ENCODE measurements at places on chromosomes 6 and 20. TPM values are rescaled to one million over a fixed set of nuclear protein-coding genes. Genes with fewer than 3 reads are reported as not detected.

Gene C6orf163
- 2.6 TPM for total RNA-seq

Gene C6orf141
- 97.2 TPM for total RNA-seq

Gene MC3R
- not detected for total RNA-seq

Gene WASF1
- 81.1 TPM for total RNA-seq

Gene UBE2V1
- 143 TPM for total RNA-seq

Gene PAK5
- total RNA-seq, result 1.6 TPM

Gene GABBR1
- 37.4 TPM for total RNA-seq

Gene ITPR3
- 3.4 TPM for total RNA-seq

Gene PROCR
- total RNA-seq, result 4.6 TPM

Gene MYLIP
- 8.2 TPM for total RNA-seq

Gene CDH26
- total RNA-seq, result not detected

Gene PPP1R3G
- total RNA-seq, result 0.36 TPM

Gene UQCC2
- total RNA-seq, result 47.7 TPM

- peaks cover 16% of the 10 kb centered on the region for H3K4me1 ChIP-seq
- no peak overlapping the region for H3K4me3 ChIP-seq
- H3K36me3 ChIP-seq, result no peaks in the 10 kb centered on the region
- DNase-seq, result no peak
- H3K27me3 ChIP-seq, result no peaks in the 10 kb centered on the region
Measured at GRCh38 chr6:36760685-36761435, 63.2 kb downstream of the RAB44 start.

DNA sequence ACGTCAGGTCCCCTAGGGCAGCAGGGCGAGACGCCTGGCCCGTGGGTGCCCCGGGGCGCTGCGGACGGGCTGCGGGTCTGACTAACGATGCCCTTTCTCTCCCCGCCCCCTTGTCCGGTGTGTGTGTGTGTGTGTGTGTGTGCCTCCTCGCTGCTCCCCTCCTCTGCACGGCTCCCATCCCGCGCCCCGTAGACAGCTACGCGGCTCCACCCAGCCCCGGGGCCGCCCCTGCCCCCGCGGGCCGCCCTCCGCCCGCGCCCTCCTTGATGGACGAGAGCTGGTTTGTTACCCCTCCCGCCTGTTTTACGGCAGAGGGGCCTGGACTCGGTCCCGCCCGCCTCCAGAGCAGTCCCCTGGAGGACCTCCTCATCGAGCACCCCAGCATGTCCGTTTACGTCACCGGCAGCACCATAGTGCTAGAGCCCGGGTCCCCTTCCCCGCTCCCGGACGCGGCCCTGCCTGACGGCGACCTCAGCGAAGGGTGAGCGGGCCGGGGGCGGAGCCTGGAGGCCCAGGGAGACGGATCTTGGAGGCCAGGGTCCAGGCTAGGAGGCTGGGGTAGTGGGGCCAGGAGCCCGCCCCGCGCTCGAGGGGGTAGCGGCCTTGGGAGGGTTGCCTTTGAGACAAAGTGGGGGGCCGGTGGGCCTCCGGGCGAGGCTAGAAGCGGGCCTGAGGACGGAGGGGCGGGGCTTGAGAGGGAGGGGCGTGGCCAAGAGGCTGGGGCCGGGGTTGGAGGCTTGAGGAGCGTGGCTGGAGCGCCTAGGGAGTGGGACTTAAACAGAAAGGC, 5.1 kb downstream of the TP53INP2 start:
- H3K4me1 ChIP-seq, result no peaks in the 10 kb centered on the region
- H3K27me3 ChIP-seq, result peaks cover 75% of the 10 kb centered on the region
- H3K27ac ChIP-seq, result no peak overlapping the region
- peak overlapping the region; percentile 69 for H3K4me3 ChIP-seq
- H3K36me3 ChIP-seq, result no peaks in the 10 kb centered on the region
- peak; percentile 89 for DNase-seq

DNA sequence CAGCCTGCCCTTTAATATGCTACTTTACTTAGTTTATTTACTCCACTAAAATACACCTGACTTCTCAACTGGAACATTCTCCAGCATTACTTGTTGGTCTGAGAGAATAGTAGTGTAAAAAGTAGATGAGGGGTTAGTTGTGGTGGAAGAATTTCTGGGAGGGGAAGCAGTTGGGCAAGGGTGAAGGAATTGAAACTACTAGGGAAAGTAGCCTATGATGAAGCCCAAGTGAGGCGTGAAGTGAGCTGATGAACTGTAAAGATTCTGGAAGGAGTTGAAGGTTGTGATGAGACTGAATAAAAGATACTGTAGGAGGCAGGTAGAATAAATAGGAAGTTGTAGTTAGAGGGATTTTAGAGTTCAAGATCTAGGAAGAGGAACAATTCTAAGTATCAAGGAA, 72.5 kb downstream of the ITCH start:
- no peak overlapping the region for H3K4me3 ChIP-seq
- H3K27me3 ChIP-seq, result no peaks in the 10 kb centered on the region
- H3K4me1 ChIP-seq, result no peaks in the 10 kb centered on the region
- peaks cover 9% of the 10 kb centered on the region for H3K36me3 ChIP-seq

- no peaks in the 10 kb centered on the region for H3K4me1 ChIP-seq
- no peak overlapping the region for H3K27ac ChIP-seq
- H3K36me3 ChIP-seq, result no peaks in the 10 kb centered on the region
- H3K27me3 ChIP-seq, result no peaks in the 10 kb centered on the region
Measured at GRCh38 chr6:154605882-154606370, 95.4 kb upstream of the CNKSR3 start.

GRCh38 chr20:8293750-8294149, 161.7 kb downstream of the PLCB1 start:
- no peaks in the 10 kb centered on the region for H3K27me3 ChIP-seq
- DNase-seq, result no peak
- no peaks in the 10 kb centered on the region for H3K4me1 ChIP-seq
- H3K4me3 ChIP-seq, result no peak overlapping the region

- peaks cover 75% of the 10 kb centered on the region for H3K27me3 ChIP-seq
- no peak overlapping the region for H3K4me3 ChIP-seq
- H3K4me1 ChIP-seq, result peaks cover 30% of the 10 kb centered on the region
Measured at GRCh38 chr20:31969991-31970390, 2.0 kb downstream of the XKR7 start.

DNA sequence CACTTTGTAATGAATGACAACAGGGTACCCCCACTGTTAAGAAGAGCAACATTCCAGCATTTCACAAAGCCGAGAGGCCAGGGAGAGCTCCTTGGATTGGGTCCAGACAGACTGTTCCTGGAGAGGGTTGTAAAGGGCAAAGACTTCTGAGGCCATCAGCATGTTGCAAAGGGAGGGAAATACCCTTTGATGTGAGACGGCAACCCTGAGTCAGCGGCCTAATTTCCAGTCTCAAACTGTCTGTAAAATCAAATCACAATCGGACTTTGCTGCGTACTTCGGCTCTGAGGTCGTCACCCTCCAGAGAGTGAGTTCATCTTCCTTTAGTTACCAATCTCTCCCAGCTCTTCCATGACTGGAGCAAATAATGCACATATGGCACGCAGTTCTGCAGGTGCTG, 101.0 kb upstream of the DTNBP1 start:
- H3K4me3 ChIP-seq, result no peak overlapping the region
- no peaks in the 10 kb centered on the region for H3K4me1 ChIP-seq
- no peaks in the 10 kb centered on the region for H3K36me3 ChIP-seq
- H3K27me3 ChIP-seq, result no peaks in the 10 kb centered on the region
- no peak overlapping the region for H3K27ac ChIP-seq

GRCh38 chr20:58025233-58025632, 203.2 kb downstream of the ANKRD60 start:
- no peaks in the 10 kb centered on the region for H3K27me3 ChIP-seq
- H3K36me3 ChIP-seq, result no peaks in the 10 kb centered on the region
- DNase-seq, result no peak
- no peak overlapping the region for H3K4me3 ChIP-seq

DNA sequence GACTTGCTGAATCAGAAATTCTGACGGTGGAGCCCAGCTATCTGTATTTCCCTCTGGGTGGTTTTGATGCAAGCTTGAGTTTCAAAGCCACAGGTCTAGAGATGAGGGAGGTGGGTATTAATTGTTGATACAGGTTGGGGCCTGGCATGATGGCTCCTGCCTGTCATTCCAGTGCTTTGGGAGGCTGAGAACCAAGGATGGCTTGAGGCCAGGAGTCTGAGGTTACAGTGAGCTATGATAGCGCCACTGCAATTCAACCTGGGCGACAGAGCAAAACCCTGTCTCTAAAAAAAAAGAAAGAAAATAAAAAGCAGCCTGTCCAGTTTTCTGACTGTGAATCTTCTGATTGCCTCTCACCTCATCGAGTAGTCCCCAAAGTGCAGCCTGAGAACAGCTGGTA, 184.8 kb upstream of the SASH1 start:
- H3K4me1 ChIP-seq, result no peaks in the 10 kb centered on the region
- no peak for DNase-seq
- no peaks in the 10 kb centered on the region for H3K27me3 ChIP-seq
- no peaks in the 10 kb centered on the region for H3K36me3 ChIP-seq

DNA sequence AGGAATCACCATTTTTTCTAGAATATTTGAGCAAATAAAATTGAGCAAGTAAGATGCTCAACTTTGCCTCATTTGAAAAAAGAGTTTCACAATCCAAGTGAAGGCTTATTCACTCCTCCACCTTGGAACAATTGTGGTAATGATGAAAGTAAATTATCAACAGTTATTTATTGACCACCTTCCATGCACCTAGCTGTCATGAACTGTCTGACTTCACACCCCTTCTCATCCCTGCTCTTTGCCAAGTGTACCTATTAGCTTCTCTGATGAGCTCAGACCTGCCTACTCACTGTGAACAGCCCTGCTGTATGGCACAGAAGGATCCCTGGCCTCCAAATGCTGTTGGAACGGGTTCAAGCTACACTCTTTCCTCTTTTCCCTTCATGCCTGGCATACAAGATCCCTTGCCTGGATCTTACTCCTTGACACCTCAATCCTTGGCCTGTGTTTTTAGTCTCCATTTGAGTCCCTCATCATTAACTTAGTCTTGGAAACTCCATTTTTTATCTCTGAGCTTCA, 99.0 kb upstream of the PREP start:
- no peak for DNase-seq
- no peak overlapping the region for H3K27ac ChIP-seq
- H3K36me3 ChIP-seq, result no peaks in the 10 kb centered on the region
- H3K4me1 ChIP-seq, result no peaks in the 10 kb centered on the region
- H3K4me3 ChIP-seq, result no peak overlapping the region

GRCh38 chr6:149913085-149913484, 9.8 kb downstream of the RAET1G start:
- no peak for DNase-seq
- H3K4me3 ChIP-seq, result no peak overlapping the region
- H3K36me3 ChIP-seq, result no peaks in the 10 kb centered on the region
- peaks cover 41% of the 10 kb centered on the region for H3K27me3 ChIP-seq
- H3K4me1 ChIP-seq, result no peaks in the 10 kb centered on the region

DNA sequence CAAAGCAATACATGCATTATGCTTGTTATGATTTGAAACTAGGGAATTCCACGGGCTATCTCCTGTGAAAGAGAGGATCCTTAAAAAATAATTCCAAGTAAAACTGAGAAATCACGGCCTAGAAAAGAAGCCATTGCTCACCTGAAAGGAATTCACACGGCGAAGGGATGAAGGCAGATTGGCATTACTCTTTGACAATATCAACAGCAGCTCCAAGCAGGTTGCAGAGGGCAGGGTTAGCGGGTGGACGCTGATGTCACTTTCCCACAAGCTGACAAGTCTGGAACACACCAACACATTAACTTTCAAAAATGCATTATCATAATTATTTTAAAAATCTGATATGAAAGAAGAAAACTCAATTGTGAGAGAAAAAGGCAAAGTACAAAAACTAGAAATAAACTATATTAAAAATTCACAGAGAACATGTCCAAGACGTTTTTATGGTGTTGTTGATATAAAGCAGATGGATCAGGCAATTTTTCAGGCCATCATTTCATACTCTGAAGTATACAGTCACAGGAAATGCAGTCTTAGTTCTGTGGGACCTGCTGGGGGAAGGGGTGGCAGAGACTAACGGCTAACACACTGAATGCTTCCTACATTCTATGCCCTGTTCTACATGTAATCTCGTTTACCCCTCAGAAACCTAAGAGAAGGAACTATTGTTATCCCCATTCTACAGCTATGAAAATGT, 108.3 kb downstream of the UBE3D start:
- no peak overlapping the region for H3K27ac ChIP-seq
- H3K36me3 ChIP-seq, result no peaks in the 10 kb centered on the region
- H3K4me3 ChIP-seq, result no peak overlapping the region
- H3K27me3 ChIP-seq, result no peaks in the 10 kb centered on the region
- DNase-seq, result no peak

GRCh38 chr20:62768551-62769287, 27.6 kb upstream of the MRGBP start:
- peaks cover 9% of the 10 kb centered on the region for H3K4me1 ChIP-seq
- DNase-seq, result peak; percentile 60
- H3K4me3 ChIP-seq, result no peak overlapping the region

DNA sequence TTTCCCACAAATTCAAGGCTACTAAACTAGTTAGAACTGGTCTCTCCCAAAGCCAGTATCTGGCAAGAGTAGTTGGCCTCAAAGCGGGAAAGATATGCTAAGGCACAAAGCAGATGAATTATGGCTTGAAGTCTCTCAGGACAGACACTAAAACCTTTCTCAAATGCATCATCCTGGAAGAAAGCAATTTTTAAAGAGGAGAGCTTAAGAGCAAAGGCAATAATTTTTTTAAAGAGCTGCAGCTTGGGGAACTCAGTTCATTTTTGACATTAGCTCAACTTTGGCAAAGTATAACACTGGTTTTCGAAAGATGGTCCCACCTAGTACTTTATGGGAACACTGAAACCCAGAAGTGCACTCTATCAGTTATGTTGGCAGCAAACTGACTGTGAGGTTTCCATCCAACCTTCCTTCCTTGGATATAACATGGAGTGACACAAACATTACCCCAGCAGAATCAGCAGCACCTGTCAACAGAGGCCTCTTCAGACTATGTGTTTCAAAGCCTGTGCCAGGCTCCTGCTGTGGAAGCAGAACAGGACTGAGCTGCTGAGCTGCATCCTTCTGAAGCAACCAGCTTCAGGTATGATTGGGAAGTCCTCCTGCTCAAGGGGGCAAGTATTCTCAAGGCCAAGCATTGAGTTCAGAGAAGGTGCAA, 852.3 kb upstream of the HS3ST5 start:
- no peak for DNase-seq
- H3K4me3 ChIP-seq, result no peak overlapping the region
- H3K27ac ChIP-seq, result no peak overlapping the region
- H3K36me3 ChIP-seq, result no peaks in the 10 kb centered on the region
- no peaks in the 10 kb centered on the region for H3K27me3 ChIP-seq

- no peak overlapping the region for H3K27ac ChIP-seq
- no peak for DNase-seq
- H3K27me3 ChIP-seq, result no peaks in the 10 kb centered on the region
Measured at GRCh38 chr6:148274809-148275208, 67.8 kb upstream of the SASH1 start.

- H3K36me3 ChIP-seq, result no peaks in the 10 kb centered on the region
- no peak overlapping the region for H3K4me3 ChIP-seq
- H3K27me3 ChIP-seq, result no peaks in the 10 kb centered on the region
- H3K27ac ChIP-seq, result no peak overlapping the region
Measured at GRCh38 chr6:152952866-152953509, 29.9 kb downstream of the FBXO5 start.

- peaks cover 20% of the 10 kb centered on the region for H3K4me1 ChIP-seq
- peak overlapping the region; percentile 35 for H3K4me3 ChIP-seq
- no peaks in the 10 kb centered on the region for H3K36me3 ChIP-seq
- no peaks in the 10 kb centered on the region for H3K27me3 ChIP-seq
Measured at GRCh38 chr20:33686984-33687366, 790 bp upstream of the E2F1 start.

All from neural progenitor cell (in vitro differentiated cells).